ENCODE measurements at places on chromosomes 7 and 10. TPM values are rescaled to one million over a fixed set of nuclear protein-coding genes. Genes with fewer than 3 reads are reported as not detected.
A peak's percentile ranks its signal among the peaks of the same experiment; 100 is the strongest.

GRCh38 chr7:118350260-118350659 is 125.8 kb downstream of the ANKRD7 start:
- DNase-seq: no peak

- peak; percentile 83 for DNase-seq
Observed at GRCh38 chr10:96587264-96588059, 650 bp upstream of the TM9SF3 start.

DNA sequence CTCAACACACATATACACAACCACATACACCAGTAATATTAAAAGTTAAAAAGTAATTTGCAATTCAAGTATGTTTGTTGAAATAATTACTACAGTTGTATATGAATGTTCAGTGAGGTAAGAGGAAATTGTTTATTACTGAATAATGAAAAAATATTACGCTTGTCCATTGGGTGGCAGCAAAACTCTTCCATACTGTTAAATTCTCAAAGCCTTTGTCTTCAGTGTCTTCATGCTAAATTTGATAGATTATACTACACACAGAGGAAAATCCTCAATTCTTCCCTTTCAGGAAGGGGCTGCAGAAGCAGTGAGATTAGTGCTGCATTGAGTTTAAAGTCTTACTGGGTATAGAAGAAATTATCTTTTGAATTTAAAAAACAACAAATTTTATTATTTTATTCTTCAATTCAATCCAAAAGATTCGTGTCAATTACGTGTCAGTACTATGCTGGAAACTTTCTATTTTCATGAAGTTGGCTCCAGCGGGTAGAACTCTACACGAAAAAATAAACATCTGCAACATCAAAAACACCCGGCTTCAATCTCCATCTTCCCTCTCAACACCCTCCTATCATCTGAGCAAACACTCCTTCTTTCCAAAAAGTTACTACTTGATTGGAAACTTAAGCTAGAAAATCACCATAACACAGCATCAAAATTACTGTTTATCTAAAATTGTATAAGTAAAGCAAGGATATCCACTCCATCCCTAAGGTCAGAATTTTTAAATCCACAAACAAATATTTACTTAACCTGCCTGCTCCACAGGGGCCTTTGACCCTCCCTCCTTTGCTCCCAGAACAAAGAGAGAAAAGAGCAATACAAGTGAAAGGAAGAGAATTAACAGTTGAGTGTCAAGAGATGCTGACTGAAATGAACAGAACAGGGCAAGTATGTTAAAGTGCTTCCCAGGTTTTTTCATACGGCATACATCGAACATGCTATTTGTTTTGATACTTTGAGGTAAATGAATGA is 37.0 kb upstream of the TES start:
- peak; percentile 80 for DNase-seq

GRCh38 chr7:73967832-73968290 is 60.1 kb upstream of the ELN start:
- DNase-seq: no peak

HOXA13 gene
- under 0.01 TPM for total RNA-seq

- no peak for DNase-seq
Observed at GRCh38 chr7:146022776-146023175, 93.8 kb upstream of the CNTNAP2 start.

ZNF488 gene
- total RNA-seq: under 0.01 TPM

DNA sequence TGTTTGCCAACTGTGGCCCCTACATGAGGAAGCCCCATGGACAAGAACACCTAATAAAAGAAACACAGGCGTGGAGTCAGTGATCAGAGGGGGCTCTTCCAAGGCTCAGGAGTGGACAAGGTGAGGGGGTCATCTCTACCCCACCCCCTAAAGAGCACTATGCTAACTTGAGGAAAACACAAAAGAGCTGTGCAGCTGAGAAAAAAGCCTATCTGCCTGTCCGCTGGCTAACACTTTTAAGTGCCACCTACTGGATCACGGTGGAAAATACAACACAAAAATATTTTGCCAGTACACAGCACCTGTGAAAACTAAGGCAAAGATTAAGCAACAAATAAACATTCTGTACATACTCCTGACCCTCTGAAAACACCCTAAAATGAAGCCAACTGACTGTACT is 53.1 kb upstream of the COBL start:
- DNase-seq: peak; percentile 22

GRCh38 chr7:37452346-37452745 is 3.7 kb upstream of the ELMO1 start:
- no peak for DNase-seq

DNA sequence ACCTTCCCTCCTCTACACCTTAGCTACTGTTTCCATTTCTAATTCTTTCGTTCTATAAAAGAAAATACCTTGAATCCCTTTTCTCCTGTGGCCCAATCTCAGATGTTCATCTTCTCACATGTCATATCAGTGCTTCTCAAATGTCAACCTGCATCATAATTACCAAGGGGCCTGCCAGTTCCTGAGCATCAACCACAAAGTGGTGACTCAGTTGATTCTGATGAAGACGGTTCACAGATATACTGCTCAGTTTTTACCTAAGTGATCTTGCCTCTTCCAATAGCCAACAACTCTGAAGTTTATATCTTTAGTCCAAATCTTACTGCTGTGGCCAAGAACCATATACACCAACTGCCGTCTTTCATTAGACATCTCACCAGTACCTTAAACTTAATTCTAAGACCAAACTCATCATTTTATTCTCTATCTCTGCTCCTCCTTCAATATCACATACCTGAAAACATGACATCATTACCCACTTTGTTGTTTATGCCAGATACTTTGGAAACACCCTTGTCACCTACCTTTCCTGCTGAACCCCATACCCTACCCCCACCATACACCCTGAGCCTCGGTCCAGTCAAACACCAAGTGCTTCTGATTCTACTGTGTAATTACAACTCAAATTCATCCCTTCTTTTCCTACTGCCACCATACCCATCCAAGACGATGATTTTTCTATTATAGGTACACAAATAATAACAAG is 115.5 kb downstream of the LMBR1 start:
- no peak for DNase-seq

DNA sequence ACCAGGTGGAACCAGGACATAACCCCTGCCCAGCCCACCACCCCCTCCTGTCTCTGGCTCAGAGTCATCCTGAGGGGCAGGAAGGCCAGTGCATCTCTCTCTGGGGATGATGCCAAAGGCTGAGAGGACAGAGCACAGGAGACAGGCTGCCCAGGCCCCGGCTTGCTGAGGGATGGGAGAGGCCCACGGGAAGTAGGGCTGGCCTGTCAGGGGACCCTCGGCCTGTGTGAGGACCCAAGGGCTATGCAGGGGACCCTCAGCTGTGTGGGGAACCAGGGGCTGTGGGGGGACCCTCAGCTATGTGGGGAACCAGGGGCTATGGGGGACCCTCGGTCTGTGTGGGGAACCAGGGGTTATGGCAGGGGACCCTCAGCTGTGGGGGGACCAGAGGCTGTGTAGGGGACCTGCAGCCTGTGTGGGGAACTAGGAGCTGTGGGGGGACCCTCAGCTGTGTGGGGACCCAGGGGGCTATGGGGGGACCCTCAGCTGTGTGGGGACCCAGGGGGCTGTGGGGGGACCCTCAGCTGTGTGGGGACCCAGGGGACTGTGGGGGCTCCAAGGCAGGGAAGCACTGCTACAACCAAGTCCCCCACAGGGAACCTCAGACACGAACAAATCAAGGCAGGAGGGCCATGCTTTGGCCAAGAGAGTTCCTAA is 27.7 kb downstream of the EBF3 start:
- no peak for DNase-seq

DNA sequence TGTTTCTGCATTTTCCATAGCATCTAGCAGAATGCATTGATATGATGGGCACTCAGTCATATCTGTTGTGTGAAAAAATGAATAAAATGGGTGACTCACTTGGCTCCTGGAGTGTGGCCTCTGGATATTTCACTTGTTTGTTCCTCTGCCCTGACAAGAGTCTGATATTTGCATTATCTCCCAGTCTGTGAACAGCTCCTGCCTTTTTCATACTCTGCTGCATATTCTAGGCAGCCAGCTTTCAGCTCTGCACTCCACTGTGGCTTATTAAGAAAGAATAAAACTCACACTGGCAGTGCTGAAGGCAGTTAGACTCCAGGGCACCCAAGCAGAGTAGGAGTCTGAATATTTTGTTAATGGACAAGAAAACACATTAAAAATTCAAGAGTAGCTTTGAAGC is 623.9 kb downstream of the SORCS1 start:
- no peak for DNase-seq

DGKB gene
- not detected for total RNA-seq

DNA sequence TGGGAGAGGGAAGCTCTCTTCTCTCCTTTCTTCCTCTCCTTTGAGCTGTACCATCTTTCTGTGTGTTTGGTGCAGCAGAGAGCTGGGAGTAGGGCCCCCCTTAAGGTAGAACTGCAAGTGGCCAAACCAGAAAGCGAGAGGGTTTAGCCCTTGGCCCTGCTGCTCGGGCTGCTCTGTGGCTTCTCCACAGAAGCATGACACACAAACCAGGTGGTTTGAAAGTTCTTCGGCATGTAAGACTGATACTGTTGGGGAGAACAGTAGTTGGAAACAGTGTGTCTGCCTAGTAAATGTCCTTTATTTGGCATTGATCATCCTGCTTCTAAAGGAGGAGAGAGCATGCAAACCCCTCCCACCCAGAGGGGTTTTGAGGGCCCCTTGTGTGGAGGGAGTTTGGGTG is 277.8 kb downstream of the CELF2 start:
- DNase-seq: no peak

DNA sequence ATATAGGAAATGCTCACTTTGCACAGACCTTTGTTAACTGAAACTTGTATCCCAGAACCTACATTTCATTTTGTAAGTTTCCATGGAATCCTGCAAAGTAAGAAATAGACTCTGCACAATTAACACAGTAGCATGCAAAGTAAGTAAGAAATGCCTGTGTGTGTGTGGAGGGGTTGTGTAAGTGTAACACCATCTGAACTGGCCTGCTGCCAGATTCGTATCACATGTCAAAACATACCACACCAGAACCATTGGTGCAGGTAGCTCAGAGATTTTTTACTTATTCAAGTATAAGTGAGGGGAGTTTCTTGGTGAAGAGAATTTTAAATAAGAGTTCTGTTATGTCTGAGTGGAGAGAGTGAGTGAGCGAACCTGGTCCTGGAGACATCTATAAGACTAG is 17.9 kb upstream of the DDX21 start:
- DNase-seq: peak; percentile 9

GRCh38 chr10:71312811-71313789 is 6.0 kb upstream of the SLC29A3 start:
- no peak for DNase-seq

PLCE1 gene
- total RNA-seq: 3.6 TPM

- DNase-seq: no peak
Observed at GRCh38 chr10:28822719-28823464, 145.6 kb downstream of the BAMBI start.

- peak; percentile 81 for DNase-seq
Observed at GRCh38 chr10:69696073-69696731, 66.2 kb downstream of the FAM241B start.

- DNase-seq: no peak
Observed at GRCh38 chr7:158633055-158633956, 45.7 kb upstream of the PTPRN2 start.

GRCh38 chr7:25359471-25360059 is 131.3 kb upstream of the NPVF start:
- DNase-seq: no peak

CLDN15 gene
- 2.3 TPM for total RNA-seq

- no peak for DNase-seq
Observed at GRCh38 chr7:158583143-158583542, 4.5 kb downstream of the PTPRN2 start.

DNA sequence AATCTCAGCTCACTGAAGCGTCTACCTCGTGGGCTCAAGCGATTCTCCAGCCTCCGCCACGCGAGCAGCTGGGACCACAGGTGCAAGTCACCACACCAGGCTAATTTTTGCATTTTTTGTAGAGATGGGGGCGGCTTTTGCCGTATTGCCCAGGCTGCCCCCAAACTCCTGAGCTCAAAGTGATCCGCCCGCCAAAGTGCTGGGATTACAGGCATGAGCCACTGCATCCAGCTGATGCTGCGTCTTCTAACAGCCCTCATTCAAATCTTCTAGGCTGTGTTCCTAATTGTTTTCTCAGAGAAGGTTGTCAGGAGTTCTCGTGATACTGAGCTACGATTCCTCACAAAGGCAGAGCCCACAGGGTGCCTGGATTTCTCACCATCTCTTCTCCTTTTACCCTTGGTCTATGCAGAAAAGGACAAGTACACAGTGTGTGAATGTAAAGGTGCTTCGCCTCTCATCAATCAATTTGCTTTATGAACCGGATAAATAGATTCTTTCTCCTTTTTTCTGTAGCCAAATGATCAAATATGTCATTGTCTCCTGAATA is 247.3 kb upstream of the PTN start:
- DNase-seq: no peak

DNA sequence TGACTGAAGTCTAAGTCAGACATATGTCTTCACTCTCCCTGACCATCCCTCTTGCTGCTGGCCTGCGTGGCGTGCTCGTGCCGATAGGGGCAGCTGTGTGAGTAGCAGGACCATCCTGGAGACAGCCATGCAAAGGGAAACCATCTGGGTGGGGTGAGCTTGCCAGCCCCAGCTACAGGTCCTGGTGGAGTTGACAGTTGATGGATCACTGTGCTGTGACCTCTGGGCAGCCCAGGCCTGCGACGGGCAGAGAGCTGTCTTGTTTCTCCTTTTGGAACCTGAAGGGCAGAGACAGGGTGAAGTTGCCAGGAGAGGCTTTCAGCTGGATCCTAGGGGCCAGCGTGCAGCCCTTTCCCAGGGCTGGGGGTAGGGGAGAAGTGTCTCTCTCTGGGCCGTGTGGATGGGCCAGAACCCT is 44.7 kb downstream of the GRK5 start:
- no peak for DNase-seq

SLC39A12 gene
- total RNA-seq: under 0.01 TPM

PLAC9 gene
- total RNA-seq: 0.68 TPM

CCT6A gene
- 201 TPM for total RNA-seq

ELN gene
- total RNA-seq: 5.4 TPM

CCDC146 gene
- 1.4 TPM for total RNA-seq

PHKG1 gene
- 0.34 TPM for total RNA-seq

EBF3 gene
- total RNA-seq: 6.5 TPM

GRCh38 chr7:543501-544337 is 24.1 kb upstream of the PDGFA start:
- DNase-seq: no peak

ANKRD2 gene
- 1.1 TPM for total RNA-seq
